Colonic mucosa (tissue), 4 donors: ENCODE measurements at places on chromosomes 7 and 10. TPM values are rescaled to one million over a fixed set of nuclear protein-coding genes. Genes with fewer than 3 reads are reported as not detected.
A peak's percentile ranks its signal among the peaks of the same experiment; 100 is the strongest.

GRCh38 chr10:43079856-43080255 is 3.0 kb downstream of the RET start:
- no peak for DNase-seq

GRCh38 chr7:131819891-131820290 is 263.5 kb upstream of the PODXL start:
- DNase-seq, result no peak

GRCh38 chr10:4266416-4267085 is 481.5 kb upstream of the KLF6 start:
- DNase-seq, result no peak

- DNase-seq, result no peak
Observed at GRCh38 chr10:29057822-29058331, 231.0 kb upstream of the LYZL1 start.

DNA sequence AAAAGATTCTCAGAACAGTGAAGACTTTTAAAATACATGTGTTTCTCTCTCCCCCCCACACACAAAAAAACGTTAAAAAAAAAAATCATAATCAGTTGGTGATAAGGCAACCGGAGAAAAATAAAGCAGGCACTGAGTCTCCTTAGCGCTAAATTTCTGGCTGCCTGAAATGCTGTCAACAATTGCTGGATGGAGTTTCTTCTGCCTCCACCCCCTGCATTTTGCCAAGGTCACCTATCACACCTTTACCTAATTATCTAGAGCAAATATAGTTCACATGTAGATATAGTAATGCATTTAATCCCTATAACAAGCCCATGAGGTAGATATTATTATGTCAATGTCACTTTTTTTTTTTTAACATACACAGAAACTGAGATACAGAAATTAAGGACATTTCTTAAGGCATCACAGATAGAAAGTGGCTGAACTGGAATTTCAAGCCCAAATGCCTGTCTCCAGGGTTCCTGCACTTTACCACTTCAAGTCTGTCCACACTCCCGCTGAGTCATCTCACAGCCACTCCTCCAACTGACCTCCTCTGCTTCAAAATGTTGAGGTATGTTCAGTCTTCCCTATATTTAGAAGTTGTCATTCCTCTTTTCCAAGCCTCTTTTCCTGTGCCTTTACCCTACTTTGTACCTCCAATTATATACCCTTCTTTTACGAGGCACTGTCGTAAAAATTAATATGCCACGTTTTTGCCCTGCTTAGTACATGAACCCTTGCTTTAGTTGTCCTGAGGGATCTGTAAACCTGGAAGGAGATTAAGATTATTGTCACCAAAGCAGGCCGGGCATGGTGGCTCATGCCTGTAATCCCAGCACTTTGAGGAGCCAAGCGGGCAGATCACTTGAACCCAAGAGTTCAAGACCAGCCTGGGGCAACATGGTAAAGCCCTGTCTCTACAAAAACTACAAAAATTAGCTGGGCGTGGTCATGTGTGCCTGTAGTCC is 72.8 kb upstream of the MPP7 start:
- peak; percentile 59 for DNase-seq

GRCh38 chr7:155665079-155665956 is 20.9 kb downstream of the RBM33 start:
- no peak for DNase-seq

- no peak for DNase-seq
Observed at GRCh38 chr7:132367795-132368194, 208.5 kb downstream of the PLXNA4 start.

- DNase-seq, result no peak
Observed at GRCh38 chr7:18583305-18583704, 87.8 kb downstream of the HDAC9 start.

DNA sequence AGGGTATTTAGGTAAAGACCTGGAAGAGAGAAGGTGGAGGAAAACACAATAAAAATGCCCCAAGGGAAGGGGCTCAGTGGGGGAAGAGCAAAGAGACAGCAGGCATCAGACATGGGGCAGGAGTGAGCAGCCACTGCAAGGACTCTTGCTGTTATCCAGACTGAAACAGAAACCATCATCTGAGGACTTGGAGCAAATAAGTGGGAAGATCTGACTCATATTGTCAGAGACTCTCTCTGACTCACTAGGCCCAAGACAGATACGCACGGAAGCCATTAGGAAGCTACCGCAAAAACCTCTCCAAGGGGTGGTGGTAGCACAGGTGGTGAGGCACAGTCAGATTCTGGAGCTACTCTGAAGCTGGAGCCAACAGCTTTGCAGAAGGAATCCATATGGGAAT is 110.7 kb downstream of the RNF32 start:
- no peak for DNase-seq

- no peak for DNase-seq
Observed at GRCh38 chr10:79017882-79018520, 50.8 kb upstream of the ZMIZ1 start.

- DNase-seq, result no peak
Observed at GRCh38 chr7:18053941-18054340, 26.3 kb upstream of the PRPS1L1 start.

- no peak for DNase-seq
Observed at GRCh38 chr7:22653951-22654350, 73.0 kb upstream of the IL6 start.

GRCh38 chr10:122233857-122234348 is 37.2 kb upstream of the BTBD16 start:
- no peak for DNase-seq

DNA sequence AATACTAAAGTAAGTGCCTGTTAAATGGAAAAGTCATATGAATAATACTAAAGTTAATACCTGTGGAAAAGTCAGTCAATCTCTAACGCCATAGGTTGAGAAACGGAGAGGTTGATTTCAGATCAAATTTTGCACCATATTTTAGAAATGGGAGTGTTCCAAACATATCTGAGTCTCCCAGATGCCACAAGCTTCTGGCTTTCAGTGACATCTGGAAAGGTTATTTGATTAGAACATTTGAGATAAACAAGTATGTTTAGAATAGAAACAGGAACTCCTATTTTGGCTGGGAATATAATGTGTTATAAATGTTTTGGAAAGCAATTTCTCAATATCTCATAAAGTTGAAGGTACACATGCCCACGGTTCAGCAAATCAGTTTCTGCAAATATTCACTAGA is 5.8 kb downstream of the MACC1 start:
- no peak for DNase-seq

DNA sequence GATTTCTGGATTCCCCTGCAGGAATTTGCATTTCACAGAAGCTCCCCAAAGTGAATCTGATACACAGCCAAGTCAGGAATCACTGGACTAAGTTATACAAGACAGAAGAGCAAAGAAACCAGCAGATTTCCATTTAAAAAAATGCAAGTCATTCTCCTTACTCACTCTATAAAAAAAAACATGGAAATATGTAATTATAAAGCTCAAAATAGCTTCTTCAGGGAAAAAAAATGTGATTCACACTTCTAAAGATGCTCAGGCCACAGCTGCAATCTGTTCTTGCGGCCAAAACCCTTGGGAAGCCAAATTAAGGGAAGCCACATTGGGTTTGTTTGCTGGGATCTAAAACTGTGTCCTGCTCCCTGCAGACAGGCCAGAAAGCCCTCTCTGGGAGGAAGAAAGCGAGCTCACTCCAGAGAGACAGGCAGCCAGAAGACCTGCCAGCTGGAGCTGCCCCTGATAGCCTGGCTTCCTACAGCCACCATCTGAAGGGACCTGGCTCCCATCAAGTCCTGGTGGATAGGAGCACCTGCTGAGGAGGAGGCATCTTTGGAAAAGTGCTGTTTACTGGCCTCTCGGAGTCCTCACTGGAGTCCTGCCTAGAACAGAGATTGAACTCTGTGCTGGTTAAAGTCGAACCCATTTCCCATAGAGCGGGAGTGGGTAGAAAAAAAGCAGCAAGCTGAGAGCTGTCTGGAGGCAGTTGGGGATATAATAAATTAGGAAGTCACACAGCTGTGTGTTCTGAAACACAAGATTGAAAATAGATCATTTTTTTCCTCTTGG is 359.2 kb upstream of the AOAH start:
- DNase-seq, result peak; percentile 19

DNA sequence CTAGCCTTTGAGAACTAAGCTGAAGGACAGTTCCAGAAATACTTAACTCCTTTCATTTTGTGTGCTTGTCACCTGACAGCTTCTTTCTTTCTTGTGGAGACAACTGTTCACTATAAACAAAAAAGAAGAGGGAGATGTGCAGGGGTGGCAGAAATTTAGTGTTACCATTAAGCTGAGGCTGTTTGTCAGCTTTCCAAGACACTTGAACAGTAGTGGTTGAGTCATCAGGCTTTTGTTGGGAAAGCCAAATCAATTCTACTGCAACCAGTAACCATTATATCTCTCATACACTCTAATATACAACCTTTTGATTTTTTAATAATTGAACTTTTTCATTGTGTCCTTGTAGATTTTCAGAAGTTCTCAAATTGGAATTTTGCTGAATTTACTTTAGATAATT is 75.3 kb downstream of the POLL start:
- DNase-seq, result no peak

- no peak for DNase-seq
Observed at GRCh38 chr10:60797200-60797599, 18.9 kb downstream of the CDK1 start.

GRCh38 chr7:151744656-151745638 is 132.0 kb downstream of the PRKAG2 start:
- peak; percentile 83 for DNase-seq

GRCh38 chr7:102082693-102083368 is 203.8 kb upstream of the SH2B2 start:
- no peak for DNase-seq

DNA sequence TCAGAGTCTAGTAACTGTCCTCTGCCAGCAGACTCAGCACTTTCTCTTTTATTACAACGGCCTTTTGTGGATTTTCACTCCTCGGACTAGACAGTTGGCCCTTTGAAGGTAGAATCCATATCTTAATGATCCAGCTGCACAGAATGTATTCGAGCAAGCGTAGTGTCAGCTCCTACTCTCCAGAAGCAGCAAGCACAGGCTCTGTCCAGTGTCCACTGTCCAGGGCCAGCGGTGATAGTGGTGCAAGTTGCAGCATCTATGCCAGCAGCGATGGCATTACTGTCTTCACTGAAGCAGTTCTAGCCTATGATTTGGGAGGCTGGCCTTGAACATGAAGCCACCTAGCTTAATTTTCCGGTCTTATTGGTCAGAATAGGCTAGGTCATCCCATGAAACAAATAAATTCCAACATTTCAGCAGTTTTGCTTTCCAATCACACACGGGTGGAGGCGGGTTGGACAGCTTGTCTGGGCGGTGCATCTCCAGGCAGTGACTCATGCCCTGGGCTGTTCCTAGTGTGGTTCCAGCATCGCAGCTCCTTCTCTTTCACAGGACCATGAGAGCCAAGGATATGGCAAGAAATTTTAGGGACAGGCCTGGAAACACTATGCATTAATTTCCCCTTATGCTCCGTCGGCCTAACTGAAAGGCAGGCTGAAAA is 108.6 kb upstream of the KCNMA1 start:
- no peak for DNase-seq

- no peak for DNase-seq
Observed at GRCh38 chr10:67864607-67865371, 19.7 kb upstream of the SIRT1 start.

GRCh38 chr7:44769376-44769775 is 20.7 kb downstream of the ZMIZ2 start:
- DNase-seq, result no peak

- no peak for DNase-seq
Observed at GRCh38 chr10:32142646-32143045, 86.4 kb upstream of the KIF5B start.

HOXA13 gene
- 33.8 TPM for total RNA-seq

SLC13A1 gene
- 0.40 TPM for total RNA-seq

ADAM12 gene
- total RNA-seq, result 0.30 TPM

NEUROG3 gene
- 3.1 TPM for total RNA-seq

LRGUK gene
- 0.69 TPM for total RNA-seq

MMP21 gene
- not detected for total RNA-seq

ANKRD61 gene
- not detected for total RNA-seq

LRIT1 gene
- total RNA-seq, result not detected

PON1 gene
- not detected for total RNA-seq
